ENCODE measurements at places on chromosomes 1 and 21.

GRCh38 chr1:248792342-248792741 is 33.4 kb downstream of the SH3BP5L start:
- DNase-seq: no peak

DNA sequence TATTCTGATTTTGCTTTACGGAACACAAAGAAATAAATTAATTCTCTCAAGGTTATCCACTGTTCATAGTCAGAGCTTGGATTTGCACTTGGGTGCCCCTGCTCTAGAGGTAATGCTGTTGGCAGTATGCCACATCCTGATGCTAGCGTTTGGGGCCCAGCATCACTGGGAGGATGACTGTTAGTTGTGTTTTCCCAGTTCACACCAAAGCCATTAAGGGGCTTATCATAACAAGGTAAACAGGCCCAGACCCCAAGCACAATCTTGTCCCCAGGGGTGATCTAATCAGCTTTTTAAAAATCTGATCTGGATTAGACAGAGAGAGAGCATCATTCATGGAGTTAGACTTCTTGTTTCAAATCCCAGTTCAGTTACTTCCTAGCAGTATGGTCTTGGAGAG is 60.2 kb upstream of the PBX1 start:
- no peak for DNase-seq

GRCh38 chr21:32991361-32991760 is 34.4 kb upstream of the OLIG2 start:
- DNase-seq: no peak

DNA sequence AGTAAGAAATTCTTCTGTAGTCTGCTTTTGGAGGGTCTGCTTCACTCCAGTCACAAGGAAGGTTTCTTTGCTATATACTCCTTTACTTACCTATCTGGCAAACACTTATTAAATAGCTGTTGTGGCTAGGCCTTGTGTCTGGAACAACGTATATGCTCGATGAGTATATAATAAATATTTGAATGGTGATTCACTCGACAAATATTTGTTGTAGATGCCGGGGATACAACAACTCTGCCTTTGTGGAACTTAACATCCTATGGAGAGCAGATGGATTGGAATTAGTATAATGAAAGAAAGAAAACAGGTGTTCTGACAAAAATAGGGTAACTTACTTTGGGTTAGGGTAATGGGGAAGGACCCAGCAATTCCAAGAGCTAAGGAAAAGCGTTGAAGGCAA is 31.1 kb downstream of the KPNA6 start:
- no peak for DNase-seq

DNA sequence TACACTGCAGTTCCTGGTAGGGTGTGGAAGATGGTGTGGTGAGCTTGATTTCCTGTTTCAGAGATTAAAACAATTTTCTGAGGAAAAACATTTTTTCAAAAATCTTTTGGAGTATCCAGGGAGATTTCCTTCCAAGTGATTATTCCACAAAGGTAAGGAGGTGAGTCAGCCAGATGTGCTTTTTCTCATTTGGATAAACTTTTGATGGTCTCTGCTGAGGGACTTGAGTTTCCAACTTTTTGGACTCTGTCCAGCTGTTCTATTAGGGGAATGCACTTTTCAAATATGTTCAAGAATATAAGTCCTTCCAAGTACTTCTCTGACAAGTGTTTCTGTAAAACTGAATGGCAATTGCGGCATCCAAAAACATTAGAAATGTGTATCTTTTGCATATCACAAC is 628.8 kb upstream of the ADAMTS5 start:
- no peak for DNase-seq

GRCh38 chr1:49294539-49294938 is 517.8 kb upstream of the BEND5 start:
- no peak for DNase-seq
